ENCODE measurements at places on chromosomes 4 and X. TPM values are rescaled to one million over a fixed set of nuclear protein-coding genes. Genes with fewer than 3 reads are reported as not detected.

Gene RHOH
- total RNA-seq: 5.5 TPM

Gene PDCL2
- not detected for total RNA-seq

Gene MEPE
- not detected for total RNA-seq

Gene CT45A2
- total RNA-seq: not detected

Gene AFF2
- total RNA-seq: 9.0 TPM

Gene IL21
- total RNA-seq: not detected

Gene GPM6B
- 26.9 TPM for total RNA-seq

Gene ADGRL3
- 2.8 TPM for total RNA-seq

Gene ATP1B4
- not detected for total RNA-seq

Gene PABPC1L2B
- not detected for total RNA-seq

Gene TMEM187
- 3.2 TPM for total RNA-seq

Gene GABRG1
- total RNA-seq: not detected

Gene MCF2
- not detected for total RNA-seq

Gene CT45A6
- total RNA-seq: not detected

Gene FABP2
- total RNA-seq: not detected

Gene TMEM271
- total RNA-seq: not detected

Gene CCDC120
- 11.0 TPM for total RNA-seq

Gene ANKRD50
- total RNA-seq: 20.7 TPM

Gene RASGEF1B
- total RNA-seq: 78.6 TPM

Gene VSIG1
- total RNA-seq: 0.61 TPM

Gene VEGFD
- total RNA-seq: 42.3 TPM

Gene SLC10A4
- total RNA-seq: not detected

Gene SYTL4
- 7.4 TPM for total RNA-seq

Gene GPR82
- total RNA-seq: not detected

Gene ATP5ME
- 162 TPM for total RNA-seq

Gene KCND1
- 3.1 TPM for total RNA-seq

Gene BMPR1B
- total RNA-seq: 5.2 TPM

Gene LRIT3
- not detected for total RNA-seq

Gene UGT2B11
- not detected for total RNA-seq

Gene CYLC1
- not detected for total RNA-seq

Gene DAPP1
- 9.8 TPM for total RNA-seq

Gene ATP8A1
- total RNA-seq: 71.6 TPM

Gene CT83
- total RNA-seq: not detected

Gene SLITRK4
- 0.94 TPM for total RNA-seq

Gene SFRP2
- 27.1 TPM for total RNA-seq

Gene SOWAHD
- 11.6 TPM for total RNA-seq

Gene RGN
- total RNA-seq: 51.3 TPM

Gene SPATA4
- not detected for total RNA-seq

Gene APBB2
- total RNA-seq: 69.9 TPM

Gene ZCCHC18
- 45.1 TPM for total RNA-seq

Gene MTNR1A
- total RNA-seq: not detected

Gene GAGE12F
- not detected for total RNA-seq

Gene SHOX
- total RNA-seq: not detected

Gene BEND4
- 0.22 TPM for total RNA-seq

Gene MOB1B
- total RNA-seq: 25.0 TPM

Gene DCAF8L2
- not detected for total RNA-seq

Gene JADE3
- 4.2 TPM for total RNA-seq

Gene PAGE1
- not detected for total RNA-seq

Gene MAGEB3
- not detected for total RNA-seq

Gene CACNA1F
- total RNA-seq: 6.3 TPM

Gene POU3F4
- not detected for total RNA-seq
